Progenitor cell of endocrine pancreas (in vitro differentiated cells): ENCODE measurements at places on chromosomes 5 and 9. TPM values are rescaled to one million over a fixed set of nuclear protein-coding genes. Genes with fewer than 3 reads are reported as not detected.
A peak's percentile ranks its signal among the peaks of the same experiment; 100 is the strongest.

DNA sequence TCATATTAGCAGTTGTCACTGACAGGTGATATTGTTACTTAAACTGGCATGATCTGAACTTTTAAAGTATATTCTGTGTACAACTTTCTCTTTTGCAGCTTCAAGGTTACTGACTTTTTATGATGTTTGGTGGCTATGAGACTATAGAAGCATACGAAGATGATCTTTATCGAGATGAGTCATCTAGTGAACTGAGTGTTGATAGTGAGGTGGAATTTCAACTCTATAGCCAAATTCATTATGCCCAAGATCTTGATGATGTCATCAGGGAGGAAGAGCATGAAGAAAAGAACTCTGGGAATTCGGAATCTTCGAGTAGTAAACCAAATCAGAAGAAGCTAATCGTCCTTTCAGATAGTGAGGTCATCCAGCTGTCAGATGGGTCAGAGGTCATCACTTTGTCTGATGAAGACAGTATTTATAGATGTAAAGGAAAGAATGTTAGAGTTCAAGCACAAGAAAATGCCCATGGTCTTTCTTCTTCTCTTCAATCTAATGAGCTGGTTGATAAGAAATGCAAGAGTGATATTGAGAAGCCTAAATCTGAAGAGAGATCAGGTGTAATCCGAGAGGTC is 5.9 kb downstream of the ZCCHC7 start:
- DNase-seq = no peak

DNA sequence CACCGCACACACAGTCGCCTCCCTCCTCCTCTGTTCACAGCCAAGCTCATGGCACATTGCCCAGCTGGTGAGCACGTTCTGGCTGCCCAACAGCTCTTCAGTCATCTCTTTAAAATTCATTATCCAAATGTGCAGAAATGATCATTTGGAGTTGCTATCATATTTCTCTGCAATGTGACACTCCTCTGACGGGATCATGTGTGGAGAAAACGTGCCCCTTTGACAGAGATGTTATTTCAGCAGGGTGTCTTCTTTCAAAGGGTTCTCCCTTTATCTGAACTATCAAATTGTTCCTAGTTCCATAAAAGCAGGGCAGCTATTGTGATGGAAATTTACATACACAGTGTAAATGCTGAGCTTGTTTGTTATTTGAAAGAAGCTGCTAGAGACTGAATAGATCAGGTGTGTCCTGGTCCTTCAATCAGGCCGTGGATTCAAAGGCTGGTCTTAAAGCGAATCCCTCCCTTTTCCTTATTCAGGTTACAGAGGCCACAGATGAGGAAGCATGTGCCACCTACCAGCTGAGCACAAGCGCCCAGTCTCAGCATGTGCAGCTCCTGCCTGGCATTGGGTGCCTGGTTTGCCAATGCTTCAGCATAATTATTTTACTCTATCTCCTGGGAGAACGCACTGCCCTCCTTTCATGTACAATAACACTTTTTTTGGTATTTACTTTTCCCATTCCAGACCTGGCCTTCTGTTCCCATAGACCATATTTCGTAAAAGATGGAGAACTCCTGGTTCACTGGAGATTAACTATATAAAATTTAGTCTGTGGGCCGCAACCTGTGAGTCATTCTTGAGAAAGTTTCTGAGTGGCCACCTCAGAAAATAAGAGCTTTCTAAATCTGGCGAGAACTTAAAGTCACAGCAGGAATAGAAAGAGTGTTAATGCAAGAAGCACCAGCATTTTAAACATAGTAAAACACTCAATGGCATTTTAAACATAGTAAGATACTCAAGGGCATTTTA is 433.7 kb downstream of the ENC1 start:
- no peak for DNase-seq

GRCh38 chr5:86649832-86650505 is 32.2 kb downstream of the COX7C start:
- no peak for DNase-seq

DNA sequence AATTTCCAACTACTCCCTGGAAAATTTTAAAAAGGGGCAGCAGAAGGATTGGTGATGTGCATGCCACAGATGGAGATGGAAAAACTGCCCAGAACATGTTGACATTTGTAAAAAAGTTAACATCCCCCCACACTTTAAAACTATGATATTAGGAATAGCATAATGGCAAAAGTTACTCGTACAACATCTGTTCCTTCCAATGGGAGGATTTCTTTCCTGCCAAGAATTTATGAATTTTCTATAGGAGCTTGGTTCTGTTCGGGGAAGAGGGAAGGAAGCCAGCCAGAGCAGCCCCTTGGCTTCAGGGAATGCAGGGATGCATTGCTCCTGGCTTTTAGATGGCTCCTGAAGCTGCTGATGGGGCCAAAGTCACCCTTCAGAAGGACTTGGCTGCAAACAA is 22.7 kb downstream of the KLF4 start:
- no peak for DNase-seq

GRCh38 chr9:84990416-84990815 is 320.9 kb downstream of the NTRK2 start:
- DNase-seq = no peak

GRCh38 chr5:179801304-179802206 is 5.1 kb downstream of the MGAT4B start:
- peak; percentile 66 for DNase-seq

DNA sequence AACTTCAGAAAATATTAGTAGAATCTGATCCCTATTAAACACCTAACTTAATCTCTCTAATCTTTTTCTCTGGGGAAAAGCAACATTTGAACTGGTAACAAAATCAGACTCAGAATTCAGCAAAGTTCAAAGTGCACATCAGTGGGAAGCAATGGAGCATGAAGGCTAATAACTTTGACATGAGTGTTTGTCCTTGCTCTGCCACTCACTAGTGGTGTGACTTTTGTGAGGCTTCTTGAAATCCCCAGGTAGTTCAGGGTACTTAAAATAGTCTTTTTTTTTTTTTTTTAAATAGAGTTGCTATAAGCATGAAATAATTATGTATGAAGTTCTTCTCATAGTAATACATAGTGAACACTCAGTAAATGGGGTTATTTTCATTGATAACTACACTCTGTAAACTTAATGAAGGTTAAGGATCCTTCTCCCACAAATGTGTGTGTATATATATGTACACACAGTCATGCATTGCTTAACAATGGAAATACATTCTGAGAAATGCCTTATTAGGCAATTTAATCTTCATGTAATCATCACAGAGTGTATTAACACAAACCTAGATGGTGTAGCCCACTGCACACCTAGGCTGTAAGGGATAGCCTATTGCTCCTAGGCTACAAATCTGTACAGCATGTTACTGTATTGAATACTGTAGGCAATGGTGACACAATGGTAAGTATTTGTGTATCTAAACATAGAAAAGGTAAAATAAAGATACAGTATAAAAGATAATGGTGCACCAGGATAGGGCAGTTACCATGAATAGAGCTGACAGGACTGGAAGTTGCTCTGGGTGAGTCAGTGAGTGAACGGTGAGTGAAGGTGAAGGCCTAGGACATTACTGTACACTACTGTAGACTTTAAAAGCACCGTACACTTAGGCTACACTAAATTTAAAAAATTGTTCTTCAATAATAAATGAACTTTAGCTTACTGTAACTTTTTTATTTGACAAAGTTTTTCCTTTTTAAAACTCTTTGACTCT is 73.3 kb upstream of the HMHB1 start:
- no peak for DNase-seq

- no peak for DNase-seq
These were observed 576.1 kb downstream of the TLE4 start for GRCh38 chr9:80147866-80148265.

DNA sequence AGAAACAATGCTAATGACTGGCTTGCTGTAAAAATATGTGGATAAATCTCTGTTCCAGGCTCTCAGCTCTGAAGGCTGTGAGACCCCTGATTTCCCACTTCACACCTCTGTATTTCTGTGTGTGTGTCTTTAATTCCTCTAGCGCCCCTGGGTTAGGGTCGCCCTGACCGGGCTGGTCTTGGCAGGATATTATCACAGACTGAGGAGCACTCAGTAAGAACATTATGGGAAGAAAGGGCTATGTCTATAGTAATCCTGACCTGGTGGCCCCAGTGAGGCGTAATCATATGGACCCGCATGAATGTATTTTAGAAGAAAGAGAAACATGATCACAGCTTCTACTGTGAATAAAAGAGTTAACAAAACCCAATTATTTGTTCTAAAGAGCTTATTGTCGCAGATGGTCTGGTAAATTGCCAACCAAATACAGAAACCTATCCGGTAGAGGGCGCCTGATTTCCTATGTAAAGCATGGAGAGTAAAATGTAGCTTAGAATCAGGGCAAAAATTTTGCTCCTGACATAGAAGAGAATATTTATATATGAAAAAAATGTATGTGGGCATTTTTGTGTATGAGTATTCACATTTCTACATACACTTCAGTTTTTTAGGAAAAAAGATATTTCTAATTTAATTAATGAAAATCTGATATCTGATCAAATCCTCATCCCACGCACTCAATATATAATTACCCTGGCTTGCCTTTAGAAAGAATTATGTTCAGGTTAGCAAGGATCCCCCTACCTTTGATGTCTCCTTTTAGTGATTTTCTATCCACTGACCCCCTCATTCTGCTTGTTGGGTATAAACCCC is 5.8 kb upstream of the IFNA1 start:
- DNase-seq = no peak

DNA sequence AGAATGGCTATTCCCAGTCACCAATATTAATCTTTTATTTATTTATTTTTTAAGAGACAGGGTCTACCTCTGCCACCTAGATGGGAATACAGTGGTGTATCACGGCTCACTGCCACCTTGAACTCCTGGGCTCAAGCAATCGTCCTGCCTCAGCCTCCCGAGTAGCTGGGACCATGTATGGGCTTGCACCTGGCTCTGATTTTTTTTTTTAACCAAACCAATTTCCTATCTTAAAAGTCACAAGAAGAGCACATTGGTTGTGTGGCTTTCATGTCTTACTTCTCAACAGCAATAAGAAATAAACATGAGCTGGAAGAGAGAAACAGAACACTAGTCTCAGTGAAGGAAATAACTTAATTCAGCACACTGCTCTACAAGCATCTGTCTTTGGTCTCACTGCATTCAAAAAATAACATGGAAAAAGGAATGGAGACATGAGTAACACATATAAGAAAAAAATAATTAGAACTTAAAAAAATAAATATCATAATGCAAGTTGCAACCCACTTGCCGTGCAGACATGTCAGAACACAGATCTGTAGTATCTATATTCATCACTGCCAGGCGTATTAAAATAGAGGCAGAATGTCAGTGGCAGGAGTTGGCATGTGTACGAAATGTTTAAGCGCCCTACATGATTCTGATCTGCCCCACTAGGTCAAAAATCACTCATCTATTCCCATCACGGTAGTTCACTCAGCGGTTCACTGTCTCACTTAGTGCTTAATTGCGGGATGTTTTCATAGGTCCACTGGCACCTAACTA is 66.4 kb downstream of the EFNA5 start:
- DNase-seq = no peak

DNA sequence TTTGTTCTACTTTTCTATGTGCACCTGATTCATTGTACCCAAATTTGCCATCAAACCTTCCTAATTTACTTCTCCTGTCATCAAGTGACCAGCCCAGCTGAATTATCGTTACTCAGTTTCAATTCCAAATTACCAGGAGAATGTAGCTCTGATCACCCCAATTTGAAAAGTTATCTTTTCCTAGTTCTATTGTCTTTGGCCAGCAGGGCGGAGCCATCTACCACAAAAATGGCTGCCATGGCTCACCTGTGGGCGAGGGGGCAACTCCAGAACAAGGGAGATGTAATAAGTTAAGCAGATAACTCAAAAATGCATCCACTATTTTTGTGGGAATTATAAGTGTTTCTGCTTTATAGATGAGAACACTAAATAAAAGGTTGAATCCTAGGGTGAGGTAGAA is 133.8 kb upstream of the MOCS2 start:
- no peak for DNase-seq

DNA sequence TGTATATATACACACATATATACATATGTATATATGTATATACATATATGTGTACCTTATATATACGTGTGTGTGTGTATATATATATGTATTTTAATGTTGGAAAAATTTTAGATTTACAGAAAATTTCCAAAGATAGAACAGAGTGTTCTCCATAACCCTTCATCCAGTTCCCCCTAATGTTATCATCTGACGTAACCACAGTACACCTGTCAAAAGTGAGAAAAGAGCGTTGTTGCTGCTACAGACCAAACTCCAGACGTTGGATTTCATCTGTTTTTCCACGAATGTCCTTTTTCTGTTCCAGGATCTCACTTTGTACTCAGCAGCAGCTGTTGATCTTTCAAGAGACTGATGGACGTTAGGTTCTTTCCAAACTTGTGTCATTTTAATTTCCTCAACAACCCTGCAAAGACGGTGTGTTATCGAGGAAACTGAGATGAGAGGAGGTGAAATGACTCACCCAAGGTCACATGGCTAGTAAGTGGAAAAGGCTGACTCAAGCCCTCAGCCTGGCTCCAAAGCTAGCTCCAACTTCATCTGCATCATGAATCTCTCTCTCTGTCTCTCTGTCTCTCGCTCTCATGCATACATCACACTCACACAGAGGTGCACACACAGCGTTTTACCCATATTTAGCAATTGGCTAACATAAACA is 17.0 kb upstream of the NTNG2 start:
- DNase-seq = no peak

DNA sequence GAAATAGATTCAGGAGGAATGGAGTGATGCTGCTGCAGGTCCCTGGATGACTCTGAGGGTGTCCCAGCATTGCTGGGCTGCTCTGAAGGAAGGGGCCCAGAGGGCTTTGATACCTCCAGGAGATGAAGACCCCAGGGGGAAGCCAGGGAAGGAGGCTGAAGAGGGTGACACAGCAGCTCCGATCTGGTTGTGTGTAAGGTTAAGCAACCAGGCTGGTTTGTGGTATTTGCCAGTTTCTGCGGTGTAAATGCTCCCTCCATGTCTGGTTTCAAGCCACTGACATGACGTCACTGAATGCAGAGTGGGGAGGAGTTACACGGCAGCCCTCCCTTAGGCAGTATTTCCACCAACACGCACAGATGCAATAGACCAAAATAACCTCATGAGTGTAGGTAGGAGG is 40.0 kb upstream of the ORM1 start:
- DNase-seq = no peak

DNA sequence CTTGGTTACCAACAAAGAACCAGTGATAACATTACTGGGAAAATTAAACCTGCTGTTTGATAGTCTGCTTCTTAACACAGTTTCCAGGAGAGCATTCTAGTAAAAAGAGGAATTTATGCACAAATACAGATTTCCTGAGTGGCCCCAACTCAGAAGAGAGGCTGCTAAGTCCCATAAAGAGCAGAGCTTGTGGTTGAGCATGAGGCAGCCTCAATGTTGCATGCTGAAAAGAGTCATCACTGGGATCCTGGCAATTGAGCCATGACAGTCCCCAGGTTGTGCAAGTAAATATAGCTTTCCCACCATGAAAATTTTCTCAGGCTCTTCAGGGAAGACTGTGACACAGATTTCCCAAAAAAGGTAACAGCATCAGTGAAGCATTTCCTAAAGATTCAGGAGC is 47.5 kb upstream of the ADRB2 start:
- no peak for DNase-seq

GRCh38 chr5:56339732-56340131 is 106.6 kb upstream of the ANKRD55 start:
- no peak for DNase-seq

The TPRN gene
- total RNA-seq = 18.8 and 20.7 TPM in 2 replicates

The LCN9 gene
- 0.57 and 1.5 TPM in 2 replicates for total RNA-seq

The BTNL8 gene
- not detected in 2 replicates for total RNA-seq

The ZFP37 gene
- 7.9 and 8.7 TPM in 2 replicates for total RNA-seq

The CD274 gene
- 0.29 and 0.55 TPM in 2 replicates for total RNA-seq

The VPS13A gene
- total RNA-seq = 54.1 and 55.5 TPM in 2 replicates

The PCDHB15 gene
- total RNA-seq = 8.3 and 9.5 TPM in 2 replicates
